ENCODE measurements at places on chromosomes 12 and 14.

DNA sequence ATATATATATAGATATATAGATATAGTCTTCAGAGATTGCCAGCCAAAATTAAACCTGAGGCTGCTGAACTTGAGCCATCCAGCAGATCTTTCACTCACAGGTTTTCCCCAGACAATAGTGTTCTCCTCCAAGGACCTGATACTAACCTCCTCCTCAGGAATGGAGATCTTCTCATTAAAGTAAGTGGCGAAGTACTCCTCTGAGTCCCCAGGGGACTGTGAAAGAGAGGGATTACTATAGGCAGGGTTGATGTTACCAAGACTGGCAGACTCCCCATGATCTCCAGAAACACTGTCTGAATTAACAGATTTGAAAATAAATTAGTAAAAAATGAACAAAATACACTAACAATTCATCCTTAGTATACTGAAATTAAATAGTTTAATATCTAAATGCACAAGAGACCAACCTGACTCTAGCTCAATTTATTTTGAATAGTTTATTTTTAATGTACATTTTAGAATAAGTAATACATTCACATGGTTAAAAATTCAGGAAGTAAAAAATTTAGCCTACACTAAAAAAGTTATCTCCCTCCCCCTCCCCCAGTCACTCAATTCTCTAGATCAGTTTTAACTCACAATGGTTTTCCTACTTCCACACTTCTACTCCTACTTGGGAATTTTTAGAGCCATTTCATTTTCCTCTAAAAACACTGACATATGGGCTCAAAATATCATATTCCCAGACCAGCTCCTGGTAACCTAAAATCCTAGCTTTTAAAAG, 17.7 kb downstream of the SLC11A2 start:
- DNase-seq, result no peak

- no peak for DNase-seq
Measured at GRCh38 chr12:10982244-10982643, 4.5 kb downstream of the TAS2R50 start.

- no peak for DNase-seq
Measured at GRCh38 chr14:74255281-74255680, 16.0 kb downstream of the VSX2 start.

- DNase-seq, result no peak
Measured at GRCh38 chr12:48717252-48717695, 767 bp upstream of the CCNT1 start.

DNA sequence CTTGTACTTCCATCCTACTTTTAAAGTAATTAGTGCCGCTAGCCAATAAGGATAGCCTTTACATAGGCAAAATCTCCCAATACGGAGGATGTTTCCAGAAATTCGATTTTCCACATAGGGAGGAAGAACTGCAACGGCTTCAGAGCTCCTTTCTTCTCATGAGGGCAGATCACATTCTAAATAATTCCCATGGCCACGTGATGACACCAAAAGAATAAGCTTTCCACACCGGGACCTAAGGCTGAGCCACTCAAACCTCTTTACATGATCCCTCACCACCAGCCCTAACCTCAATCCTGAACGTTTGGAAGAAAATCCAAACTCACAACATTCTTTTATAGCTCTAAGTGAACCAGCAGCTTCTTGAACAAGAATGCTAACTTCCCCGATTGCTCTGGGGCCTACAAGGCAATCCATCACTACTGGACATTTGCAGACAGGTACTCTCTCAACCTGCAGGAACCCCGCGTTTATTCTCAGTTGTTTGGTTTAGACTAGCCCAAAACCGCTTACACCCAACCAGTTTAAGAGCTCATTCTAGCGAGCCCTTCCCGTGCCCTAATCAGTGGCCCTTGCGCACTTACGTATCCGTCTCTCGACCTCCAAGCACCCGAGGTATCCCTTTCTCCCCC, 884 bp downstream of the CAPRIN2 start:
- no peak for DNase-seq

- no peak for DNase-seq
Measured at GRCh38 chr14:99278836-99279235, 6.8 kb upstream of the BCL11B start.

GRCh38 chr12:126454581-126454980, 1389.3 kb downstream of the AACS start:
- DNase-seq, result no peak

GRCh38 chr14:55807053-55807880, 227.3 kb downstream of the KTN1 start:
- DNase-seq, result peak; percentile 28

GRCh38 chr12:128316973-128317526, 50.1 kb downstream of the TMEM132C start:
- DNase-seq, result no peak

DNA sequence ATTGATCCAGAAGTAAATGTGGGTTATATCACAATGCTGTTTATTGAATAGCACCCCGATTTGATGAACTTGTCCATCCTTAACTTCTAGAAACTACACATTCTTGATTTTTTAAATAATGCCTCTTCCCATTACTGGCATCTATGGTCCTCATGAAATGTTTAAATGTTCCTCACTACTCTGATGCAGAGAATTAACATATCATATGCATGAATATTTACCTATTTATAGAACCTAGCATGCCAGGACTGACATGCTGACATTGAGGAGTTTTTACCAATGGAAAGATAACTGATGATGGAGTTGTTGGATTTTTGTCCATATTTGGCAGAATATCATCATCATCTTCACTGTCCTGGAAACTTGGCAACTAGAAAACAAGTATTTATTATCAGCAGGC, 42.8 kb downstream of the MIS18BP1 start:
- DNase-seq, result no peak

GRCh38 chr12:49515266-49515665, 23.6 kb upstream of the KCNH3 start:
- DNase-seq, result no peak

GRCh38 chr12:122423258-122424165, 1.0 kb upstream of the CLIP1 start:
- no peak for DNase-seq

DNA sequence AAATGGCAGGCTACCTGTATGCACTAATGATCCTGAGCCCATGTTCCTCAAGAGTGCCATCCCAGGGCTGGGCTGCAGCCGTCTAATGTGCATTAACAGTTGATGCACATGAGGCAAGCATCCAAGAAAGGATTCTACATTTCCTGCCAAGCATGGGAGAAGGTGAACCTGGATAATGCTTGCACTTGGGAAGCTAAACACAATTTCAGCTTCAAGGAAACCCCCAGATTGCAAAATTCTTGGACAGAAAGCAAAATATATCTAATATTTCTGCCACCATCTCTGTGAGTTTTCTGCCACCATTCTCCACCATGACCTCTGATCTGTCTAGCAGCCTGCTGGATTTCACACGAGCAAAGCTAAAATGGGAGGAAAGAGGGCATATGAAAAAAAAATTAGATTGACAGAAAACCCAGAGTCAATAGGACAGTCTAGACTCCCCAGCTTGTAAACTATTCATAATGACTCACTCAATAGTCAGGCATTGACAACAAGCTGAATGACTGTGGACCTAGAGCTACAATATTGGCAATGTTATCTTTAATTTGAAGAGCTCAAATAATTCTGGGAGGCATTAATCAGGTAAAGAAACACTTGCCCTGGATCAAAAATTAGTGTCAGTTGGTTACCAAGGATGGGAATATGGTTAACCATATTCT, 91.9 kb upstream of the BCL2L14 start:
- DNase-seq, result no peak

DNA sequence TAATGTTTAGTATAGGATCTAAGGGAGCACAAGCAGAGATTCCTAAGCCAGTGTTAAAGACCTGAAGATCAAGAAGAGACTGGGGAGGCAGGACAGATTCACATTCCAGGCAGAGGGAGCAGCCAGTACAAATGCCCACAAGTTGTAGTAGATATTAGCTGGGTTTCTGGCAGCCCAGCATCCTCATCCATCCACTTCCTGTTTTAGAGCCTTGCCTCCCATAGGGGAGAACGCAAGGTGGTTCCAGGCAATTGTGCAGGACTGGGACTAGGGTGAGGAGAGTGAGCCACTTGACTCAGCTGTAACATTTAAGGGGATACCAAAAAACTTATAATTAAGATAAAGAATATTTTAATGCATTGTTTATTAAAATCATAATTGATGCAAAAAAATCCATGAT, 71.3 kb upstream of the PSMA6 start:
- DNase-seq, result no peak

DNA sequence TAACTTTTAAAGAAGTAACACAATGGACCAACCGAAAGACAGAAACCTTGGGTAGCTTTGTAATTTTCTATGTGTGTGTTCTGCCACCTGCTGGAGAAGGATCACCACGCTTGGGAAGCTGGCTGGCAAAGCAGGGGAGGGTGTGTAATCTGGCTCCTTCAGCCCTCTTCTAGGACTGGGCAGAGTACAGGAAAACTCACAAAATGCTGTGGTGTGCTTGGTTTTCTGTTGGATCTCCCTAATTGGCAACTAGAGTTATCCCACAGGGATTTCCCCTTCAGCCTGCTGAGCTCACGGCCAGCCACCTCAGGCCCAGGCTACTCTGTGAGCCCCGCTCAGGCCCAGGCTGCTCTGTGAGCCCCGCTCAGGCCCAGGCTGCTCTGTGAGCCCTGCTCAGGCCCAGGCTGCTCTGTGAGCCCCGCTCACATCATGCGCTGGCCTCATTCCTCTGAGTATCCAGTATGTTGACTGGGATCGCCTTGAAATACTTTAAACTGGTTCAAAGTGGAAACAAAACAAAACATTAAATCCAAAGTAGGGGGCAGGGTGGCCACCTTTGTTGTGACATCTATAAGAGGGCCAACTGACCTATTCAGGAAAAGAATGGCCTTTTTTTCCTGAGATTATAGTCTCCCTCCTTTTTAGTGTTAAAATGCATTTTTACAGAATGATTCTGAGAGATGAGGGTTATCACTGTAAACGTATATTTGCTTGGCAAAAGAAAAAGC, 52.0 kb upstream of the RNU6-8 start:
- DNase-seq, result peak; percentile 23

DNA sequence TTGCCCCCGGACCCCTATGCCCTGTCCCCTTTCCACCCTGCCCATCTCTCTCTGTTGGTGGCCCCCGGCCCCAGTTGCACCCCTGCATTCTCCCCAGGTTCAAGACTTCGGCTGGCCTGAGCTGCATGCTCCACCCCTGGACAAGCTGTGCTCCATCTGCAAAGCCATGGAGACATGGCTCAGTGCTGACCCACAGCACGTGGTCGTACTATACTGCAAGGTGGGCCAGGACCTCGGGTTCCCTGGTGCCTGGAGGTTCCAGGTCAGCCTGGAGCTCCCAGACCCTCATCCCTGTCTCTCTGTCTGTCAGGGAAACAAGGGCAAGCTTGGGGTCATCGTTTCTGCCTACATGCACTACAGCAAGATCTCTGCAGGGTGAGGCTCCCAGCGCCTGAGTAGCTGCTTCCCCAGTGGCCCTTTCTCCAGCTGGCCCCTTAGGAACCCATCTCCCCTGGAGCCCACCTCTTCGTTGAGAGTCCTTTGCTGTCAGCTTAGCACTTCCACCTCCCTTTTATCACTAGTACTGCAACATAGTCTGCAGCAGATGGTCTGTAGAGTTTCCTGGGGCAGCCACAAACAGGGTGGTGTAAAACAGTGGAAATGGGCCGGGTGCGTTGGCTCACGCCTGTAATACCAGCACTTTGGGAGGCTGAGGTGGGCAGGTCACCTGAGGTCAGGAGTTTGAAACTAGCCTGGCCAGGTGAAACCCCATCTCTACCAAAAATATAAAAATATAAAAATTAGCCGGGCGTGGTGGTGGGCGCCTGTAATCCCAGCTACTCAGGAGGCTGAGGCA, 5.8 kb downstream of the TNS2 start:
- DNase-seq, result no peak

DNA sequence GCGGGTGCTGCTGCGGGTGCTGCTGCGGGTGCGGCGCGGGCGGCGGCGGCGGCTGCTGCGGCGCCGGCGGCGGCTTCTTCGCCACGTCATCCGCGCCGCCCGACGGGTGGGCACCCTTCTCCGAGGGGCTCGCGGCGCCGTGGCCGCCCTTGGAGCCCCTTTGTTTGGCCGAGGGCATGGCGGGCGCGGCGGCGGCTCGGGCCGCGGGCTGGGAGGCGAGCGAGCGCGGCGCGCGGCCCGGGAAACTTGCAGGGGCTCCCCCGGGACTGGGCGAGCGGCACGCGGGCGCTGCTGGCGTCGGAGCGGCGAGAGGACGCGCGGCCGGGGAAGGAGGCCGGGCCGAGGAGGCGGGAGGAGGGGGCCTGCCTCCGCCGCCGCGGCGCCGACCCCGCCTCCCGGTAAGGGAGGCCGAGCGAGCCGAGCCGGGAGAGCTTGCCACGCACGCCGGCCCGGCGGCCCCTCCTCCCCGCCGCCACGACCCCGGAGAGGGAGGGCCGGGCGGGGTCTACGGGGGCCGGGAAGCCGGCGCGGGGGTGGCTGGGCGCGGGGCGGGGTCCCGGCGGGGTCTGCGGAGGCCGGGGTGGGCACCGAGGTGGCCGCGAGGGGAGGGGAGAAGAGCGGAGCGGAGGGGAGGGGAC, at the start of gene CKAP4:
Gene CKAP4, minus strand, starts transcription at position 347 of the 638 bp plus-strand sequence. Its CDS starts 169 bp downstream, at position 178.
- DNase-seq, result no peak

DNA sequence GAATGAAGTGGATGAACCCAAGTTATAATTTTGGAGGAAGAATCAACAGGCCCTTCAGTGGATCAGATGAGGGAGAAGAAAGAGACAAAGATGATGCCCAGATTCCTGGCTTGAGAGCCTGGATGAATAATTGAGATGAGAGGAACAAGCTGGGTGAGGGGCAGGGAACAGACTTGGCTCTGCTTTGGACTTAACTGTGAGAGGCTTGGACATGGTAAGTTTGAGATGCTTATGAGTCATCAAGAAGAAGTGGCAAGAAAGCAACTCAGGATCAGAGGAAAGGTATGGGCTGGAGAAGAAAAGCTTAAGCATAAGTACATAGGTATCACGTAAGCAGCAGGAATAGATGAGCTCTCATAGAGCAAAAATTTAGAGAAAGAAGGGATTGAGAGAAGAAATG, 55.3 kb downstream of the FIGNL2 start:
- no peak for DNase-seq

DNA sequence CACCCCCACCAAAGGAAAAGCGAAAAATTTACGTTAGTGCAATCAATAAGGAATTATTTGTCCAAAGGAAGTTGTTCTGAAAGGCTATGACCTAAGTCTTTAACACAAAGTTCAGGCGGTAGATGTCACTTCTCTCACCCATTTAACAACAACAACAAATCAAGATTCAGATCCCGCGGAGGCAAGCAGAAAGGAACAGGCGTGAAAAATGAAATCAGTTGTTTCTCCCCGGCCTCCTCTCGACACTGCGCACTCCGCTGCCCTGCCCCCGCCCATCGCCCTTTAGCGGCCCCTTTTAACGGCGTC, 1.4 kb downstream of the DENND5B start:
- peak; percentile 5 for DNase-seq

- no peak for DNase-seq
Measured at GRCh38 chr14:70576891-70577290, 23.6 kb downstream of the MED6 start.

DNA sequence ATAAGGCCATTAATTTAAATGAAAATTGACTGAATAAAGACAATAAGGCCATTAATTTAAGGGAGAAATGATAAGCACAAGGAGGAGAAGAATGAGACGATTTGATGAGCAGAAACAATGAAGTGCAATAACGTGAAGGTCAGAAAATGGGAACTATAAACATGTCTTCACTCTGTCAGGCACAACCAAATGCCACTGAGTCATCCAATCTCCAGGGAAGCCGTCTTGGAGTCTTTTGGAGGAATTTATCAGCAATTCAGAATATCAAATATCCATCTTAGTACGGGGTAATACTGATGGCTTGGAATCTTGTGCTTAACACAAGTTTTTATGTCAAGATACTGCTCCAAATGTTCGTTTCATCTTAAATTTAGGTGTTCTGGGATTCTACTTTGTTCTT, 159.9 kb downstream of the CAPZA3 start:
- DNase-seq, result no peak
